Cerebellar cortex (tissue), 1 donor: ENCODE measurements at places on chromosomes 2 and 18.

DNA sequence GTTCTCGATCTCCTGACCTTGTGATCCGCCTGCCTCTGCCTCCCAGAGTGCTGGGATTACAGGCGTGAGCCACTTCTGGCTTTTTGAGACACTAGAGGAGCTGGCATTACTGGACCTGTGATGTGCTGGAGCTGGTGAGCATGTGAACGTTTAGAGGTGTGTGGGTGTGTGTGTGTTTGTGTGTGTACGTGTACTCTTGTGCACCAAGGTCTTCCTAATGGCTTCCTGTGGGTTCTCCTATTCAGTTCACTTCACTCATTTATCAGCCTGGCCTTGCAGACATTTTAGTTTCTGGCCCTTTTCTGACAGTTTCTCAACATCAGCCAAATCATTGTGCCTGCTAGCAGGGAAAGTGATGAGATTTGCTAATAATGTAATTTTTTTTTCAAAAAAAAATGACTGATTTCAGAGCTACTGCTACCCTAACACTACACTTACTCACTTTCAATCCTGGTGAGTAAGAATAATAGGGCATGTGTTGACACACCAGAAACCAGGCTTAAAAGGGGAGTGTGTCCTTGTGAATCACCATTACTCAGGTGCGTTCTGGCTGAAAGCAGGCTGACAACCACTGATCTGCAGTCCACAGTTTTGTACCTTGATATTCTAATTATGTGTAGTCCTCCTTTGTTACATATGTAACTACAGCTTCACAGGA is 41.0 kb upstream of the ACTR3 start:
- DNase-seq: no peak

GRCh38 chr2:233810385-233810784 is 32.3 kb downstream of the MROH2A start:
- no peak for DNase-seq

DNA sequence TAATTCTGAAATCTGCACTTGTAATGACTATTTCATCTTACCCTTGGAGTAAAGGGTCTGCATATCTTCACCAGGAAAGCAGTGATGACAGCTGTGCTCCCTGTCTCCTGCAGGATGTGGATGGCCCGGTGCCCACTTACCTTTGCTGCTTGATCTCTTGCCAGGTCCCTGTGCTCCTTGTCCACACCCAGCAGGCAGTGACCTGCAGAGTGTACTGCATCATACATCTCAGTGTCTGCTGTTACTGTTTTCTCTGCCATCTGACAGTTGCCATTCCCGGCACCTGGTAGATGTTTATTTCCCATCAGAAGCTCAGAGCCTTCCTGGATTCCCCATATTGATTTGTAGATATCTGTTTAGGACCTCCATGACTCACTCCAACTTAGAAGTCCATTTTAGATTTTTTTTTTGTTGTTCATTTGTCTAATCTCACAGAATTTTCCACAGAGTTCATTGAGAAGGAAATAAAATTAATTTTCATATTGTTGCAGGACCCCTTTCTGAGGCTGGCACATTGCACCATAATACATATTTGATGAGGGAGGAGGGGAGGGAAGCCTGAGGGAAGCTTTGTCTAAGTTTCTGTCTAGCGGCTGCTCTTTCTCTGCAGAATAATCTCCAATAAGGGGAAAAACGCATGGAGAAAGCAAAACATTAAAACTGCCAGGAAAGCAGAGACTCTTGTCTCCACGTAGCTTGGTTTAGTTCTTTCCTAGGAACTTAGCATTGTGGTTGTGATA is 697.5 kb upstream of the RAB6C start:
- no peak for DNase-seq

- no peak for DNase-seq
Measured at GRCh38 chr2:17289669-17290068, 228.6 kb downstream of the RAD51AP2 start.

- no peak for DNase-seq
Measured at GRCh38 chr2:194352505-194352904, 1304.5 kb upstream of the SLC39A10 start.

DNA sequence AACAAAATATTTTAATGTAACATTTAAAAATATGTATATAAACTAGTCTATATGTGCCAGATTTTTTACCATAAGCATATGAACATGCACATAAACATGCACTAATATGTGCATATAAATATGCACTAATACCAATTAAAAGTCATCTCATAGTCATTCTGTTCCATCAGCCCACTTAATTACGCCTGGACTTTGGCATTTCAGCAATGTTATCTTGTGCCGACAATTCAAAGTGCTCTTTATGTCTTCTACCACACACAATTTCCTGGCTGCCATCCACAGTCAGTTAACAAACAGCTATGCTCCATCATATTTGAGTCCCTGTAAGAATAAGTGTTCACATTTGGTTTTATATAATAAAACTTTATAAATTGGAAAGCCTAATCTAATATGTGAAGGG is 92.6 kb upstream of the TSPYL6 start:
- no peak for DNase-seq

DNA sequence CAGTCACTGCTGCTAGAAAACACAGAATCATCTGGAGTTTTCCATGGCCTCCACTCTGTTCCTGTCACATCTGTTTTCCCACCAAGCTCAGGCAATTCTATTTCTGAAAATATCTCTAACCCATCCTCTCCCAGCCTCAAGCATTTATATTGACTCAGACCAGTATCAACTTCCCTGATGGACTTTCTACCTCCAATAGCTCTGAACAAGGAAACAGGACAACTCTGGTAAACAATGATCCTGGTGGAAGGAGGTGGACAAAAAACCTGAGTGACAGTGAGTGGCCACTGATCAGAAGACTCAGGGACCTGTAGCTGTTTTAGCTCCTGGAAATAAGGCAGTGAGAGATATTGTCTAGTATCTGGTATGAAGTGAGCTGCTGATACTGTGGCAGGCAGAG is 23.4 kb downstream of the BMP10 start:
- DNase-seq: no peak
